ENCODE measurements at places on chromosomes 1 and 21. TPM values are rescaled to one million over a fixed set of nuclear protein-coding genes. Genes with fewer than 3 reads are reported as not detected.

The FAM167B gene
- total RNA-seq = 7.6 TPM

The TSSK3 gene
- 3.3 TPM for total RNA-seq

The CMPK1 gene
- total RNA-seq = 149 TPM

The ANGPTL3 gene
- total RNA-seq = 0.06 TPM

The CLCNKB gene
- 0.63 TPM for total RNA-seq

The LAPTM5 gene
- 111 TPM for total RNA-seq

The SPATA45 gene
- total RNA-seq = 0.60 TPM

The ANKRD13C gene
- 19.8 TPM for total RNA-seq

The EDN2 gene
- total RNA-seq = 0.83 TPM

The CHAF1B gene
- 2.2 TPM for total RNA-seq

The ZFP69B gene
- total RNA-seq = 1.8 TPM

The NES gene
- 26.1 TPM for total RNA-seq

The MIXL1 gene
- total RNA-seq = not detected

The IL12RB2 gene
- total RNA-seq = 0.98 TPM

The LRRC52 gene
- not detected for total RNA-seq

The UBL4B gene
- total RNA-seq = not detected

The RHCE gene
- 0.35 TPM for total RNA-seq

The CD2 gene
- total RNA-seq = 12.5 TPM

The OR6P1 gene
- not detected for total RNA-seq

The SLAMF9 gene
- not detected for total RNA-seq

The RIPPLY3 gene
- total RNA-seq = 0.20 TPM

The DNAJC11 gene
- 45.6 TPM for total RNA-seq

The ORC1 gene
- total RNA-seq = 0.66 TPM

The C1orf116 gene
- 45.1 TPM for total RNA-seq

The SMYD3 gene
- 18.8 TPM for total RNA-seq

The SPTA1 gene
- total RNA-seq = 0.23 TPM

The SIKE1 gene
- total RNA-seq = 36.9 TPM

The SKI gene
- 78.9 TPM for total RNA-seq

The AMY1A gene
- total RNA-seq = not detected

The MTARC2 gene
- 78.0 TPM for total RNA-seq

The PM20D1 gene
- total RNA-seq = 0.26 TPM

The KIF2C gene
- 1.6 TPM for total RNA-seq

The KRTAP12-2 gene
- not detected for total RNA-seq

The BCL2L15 gene
- total RNA-seq = 20.9 TPM

The ATP6V1G3 gene
- total RNA-seq = not detected

The PODN gene
- total RNA-seq = 250 TPM

The DNAJC16 gene
- 30.0 TPM for total RNA-seq

The EFNA1 gene
- total RNA-seq = 100.0 TPM

The LINGO4 gene
- 0.09 TPM for total RNA-seq

The FAM110D gene
- 2.8 TPM for total RNA-seq

The OSCP1 gene
- total RNA-seq = 17.1 TPM

The CCSAP gene
- 4.6 TPM for total RNA-seq

The FCGR2B gene
- total RNA-seq = 19.4 TPM

The NUAK2 gene
- total RNA-seq = 6.7 TPM

The METTL18 gene
- total RNA-seq = 4.9 TPM

The CELA2A gene
- total RNA-seq = 1.8 TPM

The OPTC gene
- total RNA-seq = not detected

The FCRL6 gene
- total RNA-seq = 0.81 TPM

The PIGC gene
- total RNA-seq = 36.3 TPM

The EDEM3 gene
- 40.5 TPM for total RNA-seq

The SLC16A4 gene
- 52.3 TPM for total RNA-seq

The RHD gene
- total RNA-seq = not detected

The FAM151A gene
- total RNA-seq = not detected

The PLA2G2C gene
- total RNA-seq = not detected

Data from mucosa of gallbladder (tissue), 1 donor.